ENCODE measurements at places on chromosomes 3 and 15. TPM values are rescaled to one million over a fixed set of nuclear protein-coding genes. Genes with fewer than 3 reads are reported as not detected.

The LAMB2 gene
- total RNA-seq: 470 TPM

The CYP1A2 gene
- not detected for total RNA-seq

The FSIP1 gene
- 0.63 TPM for total RNA-seq

The COL6A5 gene
- total RNA-seq: not detected

The GALNT15 gene
- total RNA-seq: 18.8 TPM

The RASGRP1 gene
- 0.04 TPM for total RNA-seq

The PIGZ gene
- total RNA-seq: 1.3 TPM

The CD96 gene
- total RNA-seq: not detected

The SLC28A1 gene
- total RNA-seq: not detected

The TMEM212 gene
- total RNA-seq: not detected

The LRRC31 gene
- not detected for total RNA-seq

The SCAANT1 gene
- not detected for total RNA-seq

The TMEM158 gene
- total RNA-seq: 6.1 TPM

The SNTN gene
- total RNA-seq: not detected

The DNAH12 gene
- 0.04 TPM for total RNA-seq

The BFSP2 gene
- total RNA-seq: not detected

The LMLN gene
- 3.4 TPM for total RNA-seq

The GHRL gene
- not detected for total RNA-seq

The BNC1 gene
- total RNA-seq: 14.2 TPM

The PLA1A gene
- 0.92 TPM for total RNA-seq

The SHC4 gene
- total RNA-seq: 0.18 TPM

The ADAMTS9 gene
- total RNA-seq: 58.3 TPM

The ROPN1 gene
- not detected for total RNA-seq

The ATP13A5 gene
- not detected for total RNA-seq

The MGLL gene
- total RNA-seq: 92.3 TPM

The TMEM40 gene
- not detected for total RNA-seq

The GOLGA8S gene
- 0.04 TPM for total RNA-seq

The RHOV gene
- total RNA-seq: 0.07 TPM

The ZNF662 gene
- 1.4 TPM for total RNA-seq

The LRTM1 gene
- total RNA-seq: not detected

The CPA3 gene
- total RNA-seq: 13.2 TPM

The THAP10 gene
- 3.3 TPM for total RNA-seq
